ENCODE measurements at places on chromosomes 12 and 14. TPM values are rescaled to one million over a fixed set of nuclear protein-coding genes. Genes with fewer than 3 reads are reported as not detected.

DNA sequence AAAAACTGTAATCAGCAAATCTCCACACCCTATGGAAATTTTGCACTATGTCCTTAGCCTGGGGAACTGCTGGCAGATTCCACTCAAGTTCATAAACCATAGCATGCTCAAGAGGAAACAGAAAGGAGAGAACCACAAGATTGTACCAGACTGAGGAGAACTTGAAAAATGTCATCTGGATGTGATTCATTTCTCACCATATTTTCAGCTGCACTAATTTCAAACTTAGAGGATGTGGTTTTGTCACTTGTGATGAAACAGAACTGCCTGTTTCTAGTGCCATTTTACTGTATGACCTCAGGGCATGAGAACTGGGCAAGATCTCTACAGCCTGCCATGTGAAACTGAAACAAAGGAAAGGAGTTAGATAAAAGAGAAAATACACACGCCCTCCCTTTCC is 1493.1 kb upstream of the FLRT2 start:
- no peak for DNase-seq

DNA sequence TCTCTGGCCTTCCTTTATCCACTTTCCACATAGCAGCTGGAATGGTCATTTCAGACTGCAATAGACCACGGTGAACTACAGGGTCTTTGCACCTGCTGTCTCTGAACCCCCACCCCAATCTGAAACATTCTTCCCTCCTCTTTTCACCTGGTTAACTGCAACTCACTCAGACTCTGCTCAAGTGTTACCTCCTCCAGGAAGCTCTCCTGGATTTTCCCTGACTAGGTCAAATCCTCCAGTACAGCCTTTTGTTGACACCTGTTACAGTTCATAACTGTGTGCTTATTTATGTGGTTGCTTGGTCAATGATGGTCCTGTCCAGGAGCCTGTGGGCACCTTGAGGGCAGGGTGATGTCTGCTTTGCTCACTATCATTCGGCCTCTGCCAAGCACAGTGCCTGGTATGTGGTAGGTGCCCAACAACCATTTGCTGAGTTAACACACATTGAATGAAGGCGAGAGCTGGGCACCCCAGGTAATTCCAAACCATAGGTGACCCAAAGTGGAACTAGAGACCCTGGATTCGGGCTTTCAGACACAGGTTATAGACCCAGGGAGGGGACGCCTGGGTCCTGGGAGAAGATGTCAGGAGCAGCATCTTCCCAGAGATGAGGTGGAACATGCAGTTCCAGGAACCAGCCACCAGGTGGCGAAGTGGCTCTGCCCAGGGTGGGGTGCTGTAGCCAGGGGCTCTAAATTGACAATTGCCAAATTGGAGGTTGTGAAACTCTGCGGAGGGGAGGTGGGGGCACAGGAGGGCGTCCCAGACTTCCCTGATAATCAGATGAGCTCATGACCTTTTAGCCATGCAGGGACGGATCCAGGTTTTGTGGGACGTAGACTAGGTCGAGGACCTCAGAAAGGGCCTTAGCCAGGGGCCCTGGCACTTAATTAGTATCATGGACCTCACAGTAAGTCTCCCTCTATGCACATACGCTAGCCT is 28.1 kb downstream of the TRPV4 start:
- DNase-seq, result peak; percentile 70

DNA sequence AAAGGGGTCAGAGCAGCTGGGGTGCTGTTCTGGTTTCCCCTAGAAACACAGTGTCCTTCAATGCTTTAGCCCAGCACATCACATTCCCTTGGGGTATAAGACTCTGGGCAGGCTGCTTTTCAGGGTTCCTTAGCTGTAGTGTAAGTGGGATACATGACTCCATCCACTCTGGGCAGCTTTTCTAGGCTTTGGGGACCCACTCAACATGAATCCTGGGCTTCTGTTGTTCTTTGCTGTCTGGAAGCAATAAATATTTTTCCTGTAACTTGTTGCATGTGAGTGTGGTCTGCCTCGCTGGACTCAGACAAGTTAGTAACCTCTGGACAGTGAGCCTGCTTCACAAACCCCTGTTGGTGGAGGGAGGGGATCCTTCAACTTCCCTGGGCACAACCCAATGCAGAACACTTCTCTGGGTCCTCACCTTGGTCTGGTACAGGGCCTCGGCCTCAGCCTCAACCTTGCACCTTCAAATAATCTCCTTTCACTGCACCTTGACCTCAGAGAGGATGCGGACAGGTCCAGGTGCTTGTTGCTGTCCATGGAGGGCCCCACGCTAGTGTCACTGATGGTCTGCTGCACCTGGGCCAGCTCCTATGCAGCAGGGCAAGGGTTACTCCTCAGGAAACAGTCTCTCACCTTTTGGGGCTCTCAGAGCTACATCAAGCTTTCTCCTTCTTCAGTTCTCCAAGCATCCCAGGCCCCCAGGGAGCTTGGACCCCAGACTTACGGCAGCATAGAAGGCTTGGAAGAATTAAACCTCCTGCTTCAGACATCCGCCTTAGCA is 13.5 kb upstream of the KRT73 start:
- no peak for DNase-seq

DDX54 gene
- total RNA-seq, result 19.4 TPM

DNA sequence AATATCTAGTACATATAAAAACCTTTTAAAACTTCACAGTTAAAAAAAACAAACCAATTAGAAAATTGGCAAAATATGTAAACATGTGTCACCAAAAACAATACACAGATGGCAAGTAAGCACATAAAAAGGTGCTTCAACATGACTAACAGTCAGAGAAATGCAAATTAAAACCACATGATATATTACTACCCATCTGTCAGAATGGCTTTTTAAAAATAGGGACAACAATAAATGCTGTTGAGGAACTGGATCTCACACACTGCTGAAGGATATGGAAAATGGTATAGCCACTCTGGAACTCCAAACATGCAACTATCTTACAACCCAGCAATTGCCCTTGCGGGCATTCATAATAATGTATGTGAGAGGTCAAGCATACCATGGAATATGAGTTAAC is 1153.6 kb downstream of the FLRT2 start:
- DNase-seq, result no peak

- DNase-seq, result no peak
These were observed 55.7 kb downstream of the ERC1 start for GRCh38 chr12:1046727-1047126.

LBHD2 gene
- total RNA-seq, result not detected

GRCh38 chr14:98937712-98938505 is 334.1 kb downstream of the BCL11B start:
- DNase-seq, result no peak

DNA sequence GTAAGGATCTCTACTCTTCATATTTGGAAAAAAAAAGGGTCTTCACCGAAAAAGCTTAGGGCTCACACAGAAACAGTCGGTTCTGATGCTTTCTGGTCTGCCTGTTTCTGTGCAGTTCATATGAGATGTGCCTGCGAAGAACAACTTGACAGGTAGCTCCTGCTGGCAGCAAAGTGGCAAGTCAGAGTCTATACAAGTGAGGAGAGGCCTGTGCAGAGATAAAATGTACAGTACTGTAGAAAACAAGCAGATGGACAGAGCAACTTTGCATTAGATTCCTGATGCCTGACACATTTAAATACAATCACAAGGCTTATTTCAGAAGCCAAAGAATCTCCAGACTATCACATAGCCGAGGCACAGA is 936.0 kb downstream of the DIO2 start:
- DNase-seq, result no peak

- DNase-seq, result no peak
These were observed 68.7 kb upstream of the HMGA2 start for GRCh38 chr12:65755596-65755978.

GRCh38 chr12:124687174-124687902 is 119.9 kb upstream of the NCOR2 start:
- DNase-seq, result no peak

GRCh38 chr14:76926521-76927251 is 100.5 kb downstream of the LRRC74A start:
- DNase-seq, result peak; percentile 91

PLBD1 gene
- total RNA-seq, result 16.9 TPM

GLIPR1L2 gene
- 2.8 TPM for total RNA-seq

DNA sequence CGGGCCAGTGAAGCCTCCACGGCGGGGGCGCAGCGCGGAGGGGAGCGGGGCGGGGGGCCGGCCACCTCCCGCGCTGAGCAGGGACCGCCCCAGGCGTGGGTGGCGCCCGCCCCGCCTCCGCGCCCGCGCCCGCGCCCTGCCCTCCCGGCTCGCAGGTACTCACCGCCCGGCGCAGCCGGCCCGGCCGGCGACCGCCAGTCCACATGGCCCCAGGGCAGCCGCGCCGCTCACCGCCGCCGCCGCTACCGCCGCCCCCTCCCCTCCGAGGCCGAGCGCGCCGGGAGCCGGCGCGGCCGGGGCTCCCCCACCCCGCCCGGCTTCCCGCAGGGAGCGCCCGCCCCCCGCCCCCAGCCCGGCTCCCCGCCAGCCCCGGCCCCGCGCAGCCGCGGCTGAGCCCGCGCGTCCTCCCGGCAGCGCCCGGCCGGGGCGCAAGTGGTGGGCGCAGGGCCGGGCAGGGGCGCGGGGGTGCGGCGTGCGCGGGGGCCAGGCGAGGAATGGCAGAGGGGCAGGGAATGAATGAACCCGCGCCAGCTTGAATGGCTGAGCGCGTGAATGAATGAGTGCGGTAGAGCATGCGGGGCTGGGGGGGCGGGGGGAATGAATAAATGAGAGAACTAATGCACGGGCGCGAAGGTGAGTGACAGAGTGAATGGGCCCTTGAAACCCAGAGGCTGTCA is at the start of gene BEGAIN:
TSS of gene BEGAIN (minus strand) at position 332 of the 677 bp plus-strand sequence. CDS start at position 205, 127 bp downstream.
- peak; percentile 32 for DNase-seq

KRT78 gene
- total RNA-seq, result 64.7 TPM

PLEKHD1 gene
- total RNA-seq, result 0.21 TPM

- no peak for DNase-seq
These were observed 921.8 kb downstream of the VRK1 start for GRCh38 chr14:97718886-97719442.

DNA sequence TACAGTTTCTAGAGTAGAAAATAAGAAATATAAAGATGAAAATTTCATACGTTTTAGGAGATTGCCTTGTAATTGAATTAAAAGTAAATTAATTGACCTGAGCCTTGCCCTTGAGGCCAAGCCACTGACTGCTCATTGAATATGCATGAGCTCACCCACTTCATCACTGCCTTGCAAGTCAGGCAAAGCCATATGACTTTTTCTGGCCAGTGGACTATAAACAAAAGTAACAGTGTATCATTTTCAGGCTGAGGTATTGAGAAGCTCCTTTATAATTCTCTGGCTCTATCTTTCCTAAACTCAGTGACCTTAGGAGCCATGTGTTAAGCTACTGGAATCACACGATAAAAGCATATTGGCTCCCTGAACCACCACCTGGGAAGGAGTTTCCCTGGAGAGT is 369.3 kb downstream of the NUAK1 start:
- no peak for DNase-seq

GRCh38 chr12:107228076-107228475 is 134.7 kb upstream of the CRY1 start:
- no peak for DNase-seq
